ENCODE measurements at places on chromosomes 5 and 9.

GRCh38 chr5:65556181-65556580 is 6.8 kb downstream of the CENPK start:
- no peak for DNase-seq

GRCh38 chr5:160230686-160231527 is 1.6 kb downstream of the FABP6 start:
- no peak for DNase-seq

GRCh38 chr5:119397518-119398380 is 41.9 kb downstream of the TNFAIP8 start:
- DNase-seq, result no peak

- no peak for DNase-seq
These were observed 30.2 kb upstream of the CCNG1 start for GRCh38 chr5:163407034-163407655.

- DNase-seq, result no peak
These were observed 459.6 kb downstream of the RAB3C start for GRCh38 chr5:59042201-59043055.

GRCh38 chr5:83011985-83012384 is 65.2 kb downstream of the TMEM167A start:
- DNase-seq, result no peak

- no peak for DNase-seq
These were observed 14.2 kb upstream of the PHF2 start for GRCh38 chr9:93562157-93562556.

DNA sequence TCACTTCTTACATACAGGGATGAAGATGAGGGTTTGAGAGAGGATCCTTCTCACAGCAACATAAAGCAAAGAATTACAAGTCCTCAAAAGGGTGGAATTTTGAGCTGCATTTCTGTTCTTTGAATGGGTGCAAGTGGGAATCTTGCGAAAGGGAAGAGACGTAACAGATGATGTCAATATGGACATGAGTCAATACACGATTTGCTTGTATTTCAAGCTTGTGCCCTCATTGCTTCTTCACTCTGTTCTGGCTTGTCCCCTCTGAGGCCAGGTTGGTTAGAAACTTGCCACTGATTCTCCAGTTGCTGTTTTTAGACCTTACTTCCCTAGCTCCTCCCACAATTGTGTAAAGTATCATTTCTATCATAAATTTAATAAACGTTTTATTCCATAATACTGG is 104.8 kb upstream of the CLINT1 start:
- no peak for DNase-seq

GRCh38 chr9:97880336-97880735 is 27.3 kb downstream of the FOXE1 start:
- no peak for DNase-seq

DNA sequence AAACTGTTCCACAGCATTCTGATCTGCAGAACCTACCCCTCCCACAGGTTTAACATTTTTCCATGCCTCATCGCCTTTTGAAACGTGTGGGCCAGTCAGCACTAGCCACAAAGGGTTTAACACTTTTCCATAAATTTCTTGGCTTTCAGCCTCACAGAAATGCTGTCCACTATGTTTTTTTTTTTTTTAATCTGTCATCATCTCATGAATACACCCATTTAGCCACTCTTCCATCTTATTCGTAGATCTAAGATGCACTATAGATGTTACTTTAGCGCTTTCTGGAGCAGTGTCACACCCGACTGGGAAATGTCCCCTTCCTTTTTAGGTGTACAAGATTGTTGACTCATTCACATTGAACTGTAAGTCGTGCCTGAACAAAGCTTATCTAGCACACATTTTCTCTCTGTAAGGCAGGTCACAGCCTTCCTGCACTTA is 62.3 kb downstream of the GCNT1 start:
- DNase-seq, result no peak

DNA sequence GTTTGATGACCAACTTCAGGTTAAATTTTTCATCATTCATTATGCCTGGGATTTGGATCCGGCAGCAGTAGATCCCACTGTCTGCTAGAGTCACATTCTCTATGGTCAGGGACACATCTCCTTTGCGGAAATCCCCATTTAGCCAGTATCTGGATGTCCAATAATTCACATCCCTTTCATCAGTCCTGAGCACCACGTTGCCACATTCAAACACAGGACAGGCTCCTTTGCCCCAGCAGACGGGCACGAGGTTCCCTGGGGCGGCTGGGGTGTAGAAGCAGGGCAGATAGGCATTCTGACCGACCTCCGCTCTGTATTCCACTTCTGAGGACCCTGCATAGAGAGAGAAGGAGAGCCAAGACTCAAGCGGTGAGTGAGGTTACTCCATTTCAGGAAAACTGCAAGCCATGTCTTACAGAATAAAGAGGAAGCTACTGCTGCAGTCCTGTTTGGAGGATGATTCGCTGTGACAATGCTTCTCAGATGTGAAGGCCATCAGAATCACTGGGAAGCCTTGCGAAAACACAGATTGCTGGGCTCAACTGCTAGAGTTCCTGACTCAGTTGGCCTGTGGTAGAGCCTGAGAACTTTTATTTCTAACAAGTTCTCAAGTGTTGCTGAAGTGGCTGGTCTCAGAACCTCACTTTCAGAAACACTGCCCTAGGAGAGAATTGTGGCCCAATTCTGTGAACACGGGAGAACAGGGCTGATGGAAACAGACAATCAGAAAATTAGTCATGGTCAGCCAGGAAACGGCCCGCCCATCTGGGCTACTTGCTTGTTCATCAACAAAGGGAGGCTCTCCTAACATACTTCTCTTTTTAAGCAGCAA is 2.0 kb downstream of the HAVCR2 start:
- DNase-seq, result no peak

- DNase-seq, result no peak
These were observed 93.7 kb downstream of the SGCD start for GRCh38 chr5:156420665-156421064.

DNA sequence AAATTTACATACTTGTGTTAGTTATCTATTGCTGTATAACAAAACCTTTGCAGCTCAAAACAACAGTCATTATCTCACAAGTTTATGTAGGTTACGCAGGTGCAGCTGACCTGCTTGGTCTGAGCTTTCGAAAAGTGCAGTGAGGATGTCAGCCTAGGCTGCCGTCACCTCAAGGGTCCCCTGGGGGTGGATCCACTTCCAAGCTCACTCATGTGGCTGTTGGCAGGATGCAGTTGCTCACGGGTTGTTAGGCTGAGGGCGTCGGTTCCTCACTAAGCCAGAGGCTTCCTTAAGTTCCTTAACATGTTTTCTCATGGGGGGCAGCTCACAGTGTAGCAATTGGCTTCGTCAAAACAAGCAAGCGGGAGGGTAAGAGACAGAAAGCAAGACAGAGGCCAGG is 139.8 kb downstream of the DOCK8 start:
- DNase-seq, result no peak

DNA sequence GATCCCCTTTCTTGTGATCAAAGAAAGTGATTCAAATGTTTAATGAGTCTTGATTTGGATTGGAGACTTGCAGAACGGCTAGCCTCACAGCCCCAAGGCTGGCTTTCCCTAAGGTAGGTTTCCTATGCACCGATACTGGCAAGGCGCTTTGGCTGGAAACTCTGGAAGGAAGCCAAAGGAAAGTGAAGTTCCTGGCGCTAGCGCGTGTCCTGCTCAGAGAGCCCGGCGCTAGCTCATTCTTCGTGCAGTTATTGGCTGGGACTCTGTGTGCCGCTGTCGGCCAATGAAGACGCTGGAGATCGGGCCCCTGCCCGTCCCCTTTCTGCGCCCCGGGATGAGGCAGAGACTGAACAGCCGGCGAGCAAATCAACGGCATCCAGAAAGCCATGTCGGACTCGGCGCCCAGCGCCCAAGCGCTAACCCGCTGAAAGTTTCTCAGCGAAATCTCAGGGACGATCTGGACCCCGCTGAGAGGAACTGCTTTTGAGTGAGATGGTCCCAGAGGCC is at the start of gene PCDHGC3:
TSS of gene PCDHGC3 (plus strand) at position 342 of the 507 bp plus-strand sequence. CDS start at position 493, 151 bp downstream.
- peak; percentile 60 for DNase-seq

DNA sequence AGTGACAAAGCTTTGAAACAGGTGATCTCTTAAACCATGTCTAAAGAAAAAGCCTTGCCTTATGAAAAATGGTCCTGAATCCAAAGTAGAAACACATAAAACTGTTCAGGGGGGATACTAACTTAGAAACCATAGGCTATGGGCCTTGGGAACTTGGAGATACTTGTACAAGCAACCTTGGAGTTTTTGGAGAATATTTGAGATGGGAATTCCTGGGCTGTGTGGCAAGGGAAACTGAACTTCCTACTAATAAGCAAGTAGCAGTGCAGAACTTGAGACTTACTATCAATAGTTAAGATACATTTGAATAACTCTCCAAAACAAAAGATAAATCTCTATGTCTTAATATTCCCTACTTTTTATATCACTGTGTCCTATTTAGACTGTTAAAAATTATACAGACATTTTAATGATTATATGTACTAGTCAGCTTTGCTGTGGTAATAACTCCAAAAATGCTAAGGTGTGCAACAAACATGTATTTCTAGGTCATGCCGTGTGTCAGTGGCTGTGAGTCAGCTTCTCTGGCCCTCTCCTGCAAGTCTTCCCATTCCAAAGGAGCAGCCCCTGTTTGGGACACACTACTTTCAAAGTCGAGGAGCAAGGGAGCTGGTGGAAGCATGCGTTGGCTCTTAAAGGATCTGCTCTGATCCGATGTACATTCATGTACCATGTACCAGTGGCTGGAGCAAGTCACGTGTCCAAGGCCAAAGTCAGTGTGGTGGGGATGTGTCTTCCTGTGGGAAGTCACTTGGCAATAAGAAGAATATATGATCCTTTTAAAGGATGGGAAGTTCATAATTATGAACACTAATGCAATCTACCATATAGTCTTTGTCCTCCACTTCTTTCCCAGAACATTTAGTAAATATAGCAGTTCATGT is 39.6 kb downstream of the SNX30 start:
- DNase-seq, result no peak

- DNase-seq, result no peak
These were observed 265.8 kb downstream of the ADAMTSL1 start for GRCh38 chr9:18739641-18740318.

DNA sequence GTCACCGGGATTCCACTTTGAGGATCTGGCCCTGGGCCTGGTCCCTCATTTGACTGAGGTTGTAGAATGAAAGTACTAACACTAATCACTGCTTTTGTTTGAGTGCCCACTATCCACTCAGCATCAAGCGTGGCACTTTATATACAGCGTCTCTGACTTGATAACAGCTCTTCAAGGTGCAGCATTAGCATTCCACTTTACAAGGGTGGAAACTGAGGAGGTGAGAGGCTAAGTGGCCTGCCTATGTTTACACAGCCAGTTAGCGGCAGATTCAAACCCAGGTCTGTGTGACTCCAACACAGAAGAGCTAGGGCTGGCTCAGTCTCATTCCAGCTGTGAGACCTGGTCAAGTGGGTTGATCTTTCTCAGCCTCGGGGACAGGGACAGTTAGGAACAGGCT is 5.9 kb downstream of the KCNMB1 start:
- no peak for DNase-seq

- no peak for DNase-seq
These were observed 900.0 kb upstream of the CDH10 start for GRCh38 chr5:25544652-25545249.

DNA sequence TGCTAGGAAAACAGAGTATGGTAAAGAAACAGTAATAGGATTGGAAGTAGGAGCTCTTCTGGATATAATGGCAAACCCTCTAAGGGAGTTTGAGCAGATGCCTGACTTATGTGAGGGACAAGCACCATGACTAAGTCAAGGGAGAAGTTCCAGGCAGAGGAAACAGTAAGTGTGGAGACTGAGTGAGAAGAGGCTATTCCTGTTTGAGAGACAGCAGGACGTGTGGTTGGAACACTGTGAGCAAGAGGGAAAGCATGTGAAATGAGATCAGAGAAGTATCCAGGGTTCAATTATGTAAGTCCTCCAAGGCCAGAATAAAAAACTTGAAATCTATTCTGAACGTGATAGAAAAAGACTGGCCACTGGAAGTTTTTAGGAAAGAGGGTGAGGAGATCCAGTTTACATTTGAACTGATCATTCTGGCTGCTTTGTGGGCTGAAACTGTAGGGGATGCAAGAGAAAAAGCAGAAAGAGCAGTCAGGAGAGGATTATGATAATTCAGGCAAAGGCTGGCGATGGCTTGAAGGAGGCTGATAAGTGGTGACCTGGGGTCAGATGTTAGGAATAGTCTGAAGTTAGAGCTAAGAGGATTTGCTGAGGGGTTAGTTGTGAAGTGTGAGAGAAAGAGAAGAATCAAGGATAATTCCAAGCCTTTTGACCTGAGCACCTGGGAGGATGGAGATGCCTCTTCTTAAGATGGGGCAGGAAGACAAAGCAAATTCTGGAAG is 19.2 kb downstream of the DMAC1 start:
- no peak for DNase-seq

- DNase-seq, result no peak
These were observed 24.6 kb downstream of the DENND4C start for GRCh38 chr9:19255112-19255511.

DNA sequence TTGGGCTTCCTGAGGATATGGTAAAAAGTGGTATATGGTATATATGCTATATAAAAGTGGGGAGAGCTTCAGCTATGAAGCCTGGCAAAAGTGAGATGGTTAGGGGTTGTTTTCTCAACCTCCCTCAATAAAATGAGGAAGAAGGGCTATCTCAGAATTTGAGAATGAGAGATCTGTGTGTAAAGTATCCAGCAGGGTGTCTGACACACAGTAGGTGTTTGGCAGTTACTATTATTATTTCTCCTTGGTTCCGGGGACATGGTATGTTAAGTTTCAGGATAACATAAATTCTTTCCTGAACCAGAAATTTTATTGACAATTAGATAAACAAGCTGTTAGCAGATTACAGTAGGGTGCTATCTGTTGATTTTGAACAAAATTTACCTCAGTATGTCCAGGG is 94.1 kb downstream of the DENND1A start:
- no peak for DNase-seq

DNA sequence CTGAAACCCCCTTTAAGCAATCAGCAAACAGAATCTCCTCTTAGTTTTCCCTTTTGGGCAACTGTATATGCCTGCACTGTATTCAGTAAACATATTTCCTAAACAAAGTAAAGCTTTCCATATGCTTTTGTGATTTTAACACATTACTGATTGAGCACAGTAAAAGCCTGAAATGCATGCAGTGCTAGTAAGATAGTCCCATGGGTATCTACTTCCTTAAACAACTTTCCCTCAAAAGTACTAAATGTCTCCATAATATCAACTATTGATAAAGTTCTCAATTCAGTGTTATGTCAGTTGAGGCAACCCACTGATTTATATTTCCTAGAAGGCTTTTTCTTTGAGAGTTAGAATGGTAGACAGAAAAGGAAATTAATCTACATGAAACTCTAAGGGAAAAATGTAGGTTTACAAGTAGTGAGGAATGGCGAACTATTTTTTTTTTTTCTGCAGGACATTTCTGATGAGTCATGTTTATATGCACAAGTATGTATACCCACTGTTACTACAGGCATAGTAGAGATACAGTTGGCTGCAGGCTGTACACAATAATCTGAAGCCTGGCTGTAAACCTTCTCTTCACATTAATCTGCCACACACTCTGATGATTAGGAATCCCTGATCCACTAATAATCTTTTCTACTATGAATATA is 31.2 kb upstream of the CEP120 start:
- no peak for DNase-seq

All from NCI-H510A (cell line).